ENCODE measurements at places on chromosomes 16 and 17.

GRCh38 chr16:75029854-75030253 lies 31.0 kb downstream of the ZNRF1 start:
- DNase-seq = no peak

- no peak for DNase-seq
Measured at GRCh38 chr17:16911141-16911937, 60.6 kb downstream of the TNFRSF13B start.

DNA sequence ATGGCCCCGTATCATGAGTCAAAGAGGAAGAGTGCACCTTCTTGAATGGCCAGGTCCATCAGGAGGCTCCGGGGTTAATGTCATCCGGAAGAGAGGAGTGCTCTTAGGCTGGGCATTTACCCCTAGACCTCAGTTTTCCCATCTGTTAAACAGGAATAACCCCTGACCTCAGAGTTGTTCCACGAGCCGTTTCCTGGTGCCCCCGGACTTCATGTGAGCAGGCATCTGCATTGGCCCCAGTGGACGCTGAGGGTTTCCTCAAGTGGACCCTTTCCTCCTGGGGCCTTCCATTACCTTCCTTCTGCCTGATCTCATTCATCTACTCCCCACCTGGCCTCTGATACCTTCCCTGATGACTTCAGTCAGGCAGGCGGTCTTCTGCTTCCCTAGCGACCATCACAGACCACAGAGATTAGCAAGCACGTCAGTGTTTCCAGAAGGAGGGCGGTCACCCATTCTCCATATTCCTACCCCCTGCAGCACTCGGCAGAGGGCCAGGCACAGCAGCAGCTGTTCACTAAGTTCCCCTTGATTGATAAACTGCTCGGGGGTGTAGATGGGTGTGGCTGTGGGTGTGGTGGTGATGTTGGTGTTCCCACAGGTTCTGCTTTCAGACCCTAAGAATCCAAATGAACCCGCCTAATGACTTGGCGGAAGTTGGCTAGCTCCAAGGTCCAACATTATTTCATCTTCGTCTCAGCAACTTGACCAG lies 346.6 kb upstream of the TNRC6C start:
- no peak for DNase-seq

DNA sequence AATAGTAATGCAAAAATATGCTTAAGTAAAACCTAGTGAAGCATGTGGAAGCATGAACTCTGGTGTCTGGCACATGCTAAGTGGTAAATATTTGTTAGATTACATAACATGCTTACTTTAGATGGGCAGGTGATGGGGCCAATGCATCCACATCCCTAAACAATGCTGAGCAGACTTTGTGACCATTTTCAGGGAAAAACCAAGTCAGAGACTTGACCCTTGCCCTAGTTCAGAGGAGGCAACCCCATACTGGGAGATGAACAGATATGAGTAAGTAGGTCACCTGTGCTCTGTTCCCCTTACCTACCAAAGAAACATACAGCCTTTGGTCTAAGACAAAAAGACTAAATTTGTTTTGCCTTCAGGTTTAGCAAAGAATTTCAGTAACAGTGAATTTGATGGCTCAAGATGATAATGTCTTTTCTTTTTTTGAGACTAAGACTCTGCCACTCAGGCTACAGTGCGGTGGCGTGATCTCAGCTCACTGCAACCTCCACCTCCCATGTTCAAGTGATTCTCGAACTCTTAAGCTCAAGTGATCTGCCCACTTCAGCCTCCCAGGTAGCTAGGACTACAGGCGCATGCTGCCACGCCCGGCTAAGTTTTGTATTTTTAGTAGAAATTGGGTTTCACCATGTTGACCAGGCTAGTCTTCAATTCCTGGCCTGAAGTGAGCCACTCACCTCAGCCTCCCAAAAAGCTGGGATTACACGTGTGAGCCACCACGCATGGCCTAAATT lies 91.4 kb downstream of the HIC1 start:
- DNase-seq = no peak

- no peak for DNase-seq
Measured at GRCh38 chr16:49048557-49048956, 233.1 kb downstream of the CBLN1 start.

GRCh38 chr17:6348891-6349290 lies 86.0 kb downstream of the AIPL1 start:
- no peak for DNase-seq

GRCh38 chr17:58452738-58453137 lies 35.4 kb upstream of the RNF43 start:
- no peak for DNase-seq

- no peak for DNase-seq
Measured at GRCh38 chr17:81865733-81866439, 5.3 kb downstream of the ARHGDIA start.

DNA sequence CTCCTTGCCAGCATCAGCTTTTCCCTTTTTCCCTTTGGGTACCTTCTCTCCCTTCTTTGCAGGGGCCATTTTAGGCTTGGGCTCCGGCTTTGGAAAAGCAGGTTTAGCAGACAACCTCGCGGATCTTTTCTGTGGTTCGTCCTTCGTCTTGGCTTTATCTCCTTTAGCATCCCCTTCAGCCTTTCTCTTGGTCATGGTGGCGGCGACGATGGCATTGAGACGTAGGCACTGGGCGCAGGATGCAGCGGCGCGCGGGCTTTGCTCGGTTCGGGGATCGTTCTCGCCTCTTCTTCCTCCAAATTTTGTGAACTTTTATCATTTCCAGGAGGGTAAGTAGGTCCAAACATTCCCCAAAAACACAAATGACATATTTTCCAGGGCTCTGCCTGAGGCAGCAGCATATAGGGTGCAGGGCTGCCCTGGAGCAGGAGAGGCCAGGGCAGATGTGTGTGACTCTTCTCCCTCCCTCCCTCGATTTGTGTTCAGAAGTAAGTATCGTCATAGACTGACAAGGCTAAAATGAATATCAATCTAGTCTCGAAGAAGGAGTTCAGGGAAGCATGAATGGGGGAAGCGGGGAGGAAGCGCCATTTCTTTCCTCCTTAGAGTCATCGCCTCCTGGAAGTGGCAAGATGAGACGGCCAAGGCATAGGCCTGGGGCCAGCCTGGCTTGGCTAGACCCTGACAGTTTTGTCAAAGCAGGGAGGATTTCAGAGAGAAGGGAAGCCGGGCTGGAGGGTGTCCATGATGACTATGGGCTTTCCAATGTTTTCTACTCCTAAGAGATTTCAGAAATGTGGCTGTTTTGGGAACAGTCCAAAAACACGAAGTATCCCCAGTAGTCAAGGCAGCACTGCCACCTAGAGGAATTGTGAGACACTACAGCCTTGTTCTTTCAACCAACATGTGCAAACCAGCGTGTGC lies 13.2 kb downstream of the CHCT1 start:
- DNase-seq = peak; percentile 79

DNA sequence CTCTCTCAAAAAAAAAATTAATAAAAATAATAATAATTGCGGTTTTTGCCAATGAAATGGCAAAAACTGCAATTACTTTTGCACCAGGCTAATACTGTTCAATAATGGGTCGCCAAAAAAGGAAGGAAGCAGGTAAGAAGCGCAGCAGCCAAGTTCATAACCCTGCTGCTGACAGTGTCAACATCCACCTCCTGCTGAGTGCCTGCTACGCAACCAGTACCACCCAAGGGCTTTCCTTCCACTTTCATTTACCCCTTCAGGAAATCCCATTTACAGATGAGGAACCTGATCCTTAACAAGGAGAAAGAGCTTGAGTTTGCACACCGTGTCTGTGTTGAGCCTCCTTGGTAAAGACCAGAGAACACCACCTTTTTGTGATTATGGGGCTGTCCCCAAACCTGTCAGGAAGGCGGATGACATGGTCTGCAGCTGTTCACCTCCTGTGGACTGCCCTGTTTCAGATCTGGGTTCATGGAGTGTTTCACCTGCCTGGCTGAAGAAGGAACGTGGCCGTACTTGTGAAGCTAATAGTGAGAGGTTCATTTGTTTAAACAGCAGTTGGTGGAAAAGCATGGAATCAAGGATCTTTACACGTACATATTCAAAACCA lies 378.0 kb downstream of the SLC39A11 start:
- DNase-seq = peak; percentile 44

GRCh38 chr17:75830164-75831031 lies 13.8 kb downstream of the UNC13D start:
- DNase-seq = no peak

DNA sequence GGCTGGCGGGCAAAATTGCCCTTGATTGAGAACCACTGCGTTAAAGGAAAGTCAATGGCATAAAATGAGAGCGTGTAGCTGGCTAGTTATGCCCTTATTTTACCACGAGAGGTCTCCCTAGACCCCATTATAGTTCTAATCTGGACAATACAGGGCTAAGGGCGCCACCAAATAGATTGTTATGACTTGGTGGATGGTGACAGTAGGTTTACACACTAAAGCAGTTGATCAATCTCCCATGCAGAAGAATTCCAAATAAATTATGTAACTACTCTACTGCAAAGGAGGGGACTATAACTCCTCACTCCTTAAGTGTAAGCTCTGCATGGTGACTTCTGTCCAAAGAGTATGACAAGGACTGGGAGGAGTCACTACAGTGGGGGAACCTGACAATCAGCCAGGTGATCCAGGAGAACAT lies 20.4 kb upstream of the YPEL2 start:
- DNase-seq = peak; percentile 58

DNA sequence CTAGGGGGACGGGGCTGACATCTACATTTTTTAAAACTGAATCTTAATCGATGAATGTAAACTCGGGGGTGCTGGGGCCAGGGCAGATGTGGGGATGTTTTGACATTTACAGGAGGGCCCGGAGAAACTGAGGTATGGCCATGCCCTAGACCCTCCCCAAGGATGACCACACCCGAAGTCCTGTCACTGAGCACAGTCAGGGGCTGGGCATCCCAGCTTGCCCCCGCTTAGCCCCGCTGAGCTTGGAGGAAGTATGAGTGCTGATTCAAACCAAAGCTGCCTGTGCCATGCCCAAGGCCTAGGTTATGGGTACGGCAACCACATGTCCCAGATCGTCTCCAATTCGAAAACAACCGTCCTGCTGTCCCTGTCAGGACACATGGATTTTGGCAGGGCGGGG lies 21.4 kb downstream of the ADAM11 start:
- DNase-seq = no peak

- DNase-seq = no peak
Measured at GRCh38 chr17:35342276-35342675, 31.1 kb downstream of the SLFN11 start.

DNA sequence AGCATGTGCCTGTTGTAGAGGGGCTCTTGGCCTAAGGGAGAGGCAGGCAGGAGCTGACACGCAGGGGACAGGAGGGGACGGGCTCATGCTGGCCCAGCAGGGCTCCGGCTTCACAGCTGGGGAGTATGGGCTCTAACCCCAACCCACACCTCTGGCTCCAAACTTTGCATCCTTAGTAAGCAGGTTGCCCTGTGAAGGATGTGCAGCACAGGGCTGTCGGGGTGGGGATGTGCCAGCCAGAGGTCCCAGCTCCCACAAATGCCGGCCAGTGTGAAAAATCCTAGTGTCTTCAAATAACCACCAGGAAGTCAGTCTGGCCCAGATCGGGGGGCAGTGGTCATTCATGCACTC lies 14.0 kb upstream of the FAM83G start:
- no peak for DNase-seq

DNA sequence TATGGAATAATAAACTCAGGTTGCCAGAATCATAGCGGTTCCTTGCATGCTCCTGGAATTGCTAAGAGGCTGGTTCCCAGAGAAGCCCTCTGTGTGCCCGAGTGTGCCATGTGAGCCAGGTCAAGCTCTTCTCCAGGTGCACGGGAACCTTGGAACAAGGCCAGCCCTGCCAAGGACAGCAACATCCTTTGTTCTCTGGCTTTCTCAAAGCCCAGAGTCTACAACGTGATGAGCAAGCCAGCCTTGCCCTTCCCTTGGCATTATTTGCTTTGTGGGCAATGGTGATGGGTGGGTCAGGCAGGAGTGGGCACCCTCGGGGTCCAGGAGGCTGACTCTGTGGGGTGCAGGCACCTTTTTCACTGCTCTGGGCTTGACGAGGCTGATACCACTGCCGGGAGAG lies 14.2 kb upstream of the SEC14L1 start:
- DNase-seq = peak; percentile 78

DNA sequence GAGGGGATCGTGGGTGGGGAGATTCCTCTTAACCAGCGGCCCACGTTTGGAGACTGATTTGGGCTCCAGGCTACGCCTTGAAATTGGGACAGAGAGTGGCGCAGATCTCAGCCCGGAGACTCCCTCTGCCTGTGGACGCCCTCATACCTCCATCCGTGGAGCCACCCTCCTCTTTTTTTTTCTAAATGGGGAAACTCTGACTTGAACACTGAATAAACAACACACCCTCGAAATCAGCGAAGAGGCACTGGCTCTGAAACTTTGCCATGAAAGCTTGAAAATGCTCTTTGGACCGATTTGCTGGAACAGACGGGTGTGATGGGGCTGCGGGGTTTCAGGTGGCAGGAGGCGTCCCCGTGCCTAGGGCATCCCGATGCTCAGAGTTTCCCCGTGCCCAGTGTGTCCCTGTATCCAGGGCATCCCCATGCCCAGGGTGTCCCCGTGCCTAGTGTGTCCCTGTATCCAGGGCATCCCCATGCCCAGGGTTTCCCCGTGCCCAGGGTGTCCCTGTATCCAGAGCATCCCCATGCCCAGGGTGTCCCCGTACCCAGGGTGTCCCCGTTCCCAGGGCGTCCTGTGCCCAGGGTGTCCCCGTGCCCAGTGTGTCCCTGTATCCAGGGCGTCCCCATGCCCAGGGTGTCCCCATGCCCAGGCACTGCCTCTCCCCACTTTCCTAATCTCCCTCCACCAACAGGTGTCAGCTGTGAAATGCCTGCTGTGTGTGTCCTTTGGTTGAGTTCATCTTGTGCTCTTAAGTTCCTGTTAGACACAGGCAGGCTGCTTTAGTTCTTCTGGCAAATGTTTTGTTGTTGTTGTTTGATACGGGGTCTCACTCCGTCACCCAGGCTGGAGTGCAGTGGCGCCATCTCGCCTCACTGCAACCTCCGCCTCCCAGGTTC lies 187.0 kb downstream of the SEC14L1 start:
- no peak for DNase-seq

DNA sequence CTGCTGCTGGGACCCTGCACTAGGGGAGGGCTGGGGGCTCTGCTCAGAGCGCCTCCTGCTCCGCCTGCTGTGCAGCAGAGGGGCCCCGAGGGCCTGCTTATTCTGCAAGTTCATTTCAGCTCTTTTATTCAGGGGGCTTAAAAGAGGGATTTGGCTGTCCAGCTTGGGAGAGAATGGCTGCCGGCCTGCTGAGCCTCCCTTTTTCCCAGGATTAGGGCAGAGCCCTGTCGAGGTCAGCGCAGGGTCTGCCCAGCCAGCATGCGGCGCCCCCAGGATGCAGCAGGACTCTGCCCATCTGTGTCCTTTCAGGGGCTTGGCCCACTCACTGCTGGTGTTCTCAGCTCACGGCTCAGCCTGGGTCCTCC lies 1.1 kb downstream of the SMIM5 start:
- DNase-seq = no peak

DNA sequence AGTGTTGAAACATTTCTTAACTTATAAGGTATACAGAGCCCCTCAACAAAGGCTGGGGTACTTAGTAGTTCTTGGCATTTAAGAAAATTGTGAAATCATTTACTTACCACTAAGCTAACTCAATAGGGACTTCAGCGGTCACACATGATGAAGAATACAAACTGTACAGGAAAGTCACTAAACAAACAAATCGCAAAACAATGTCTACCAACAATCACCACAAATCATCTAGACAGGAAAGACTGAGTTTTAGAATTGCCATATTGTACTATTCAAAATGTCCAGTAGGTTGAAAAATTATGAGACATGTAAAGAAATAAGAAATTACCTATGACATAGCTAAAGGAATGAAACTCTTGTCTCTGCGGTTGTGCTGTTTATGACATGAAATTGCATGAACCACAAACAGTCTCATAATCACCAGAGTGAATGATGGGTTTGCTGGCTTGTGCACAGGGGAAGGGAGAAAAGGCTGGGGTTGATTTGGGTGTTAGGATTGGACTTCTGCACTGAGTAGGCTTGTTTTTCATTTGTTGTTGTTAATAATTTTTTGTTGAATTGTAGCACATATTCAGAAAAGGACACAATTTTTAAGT lies 441.1 kb upstream of the MON1B start:
- no peak for DNase-seq
